Stimulated activated CD8-positive, alpha-beta memory T cell treated with anti-CD3 and anti-CD28 coated beads, Interleukin-4, amount 100 ng/mL, for 48 hours (primary cell): ENCODE measurements at places on chromosomes 7 and 10.

GRCh38 chr10:76779796-76780301 is 857.8 kb downstream of the KCNMA1 start:
- no peak for DNase-seq

GRCh38 chr10:123526356-123527064 is 139.6 kb upstream of the GPR26 start:
- DNase-seq: no peak

DNA sequence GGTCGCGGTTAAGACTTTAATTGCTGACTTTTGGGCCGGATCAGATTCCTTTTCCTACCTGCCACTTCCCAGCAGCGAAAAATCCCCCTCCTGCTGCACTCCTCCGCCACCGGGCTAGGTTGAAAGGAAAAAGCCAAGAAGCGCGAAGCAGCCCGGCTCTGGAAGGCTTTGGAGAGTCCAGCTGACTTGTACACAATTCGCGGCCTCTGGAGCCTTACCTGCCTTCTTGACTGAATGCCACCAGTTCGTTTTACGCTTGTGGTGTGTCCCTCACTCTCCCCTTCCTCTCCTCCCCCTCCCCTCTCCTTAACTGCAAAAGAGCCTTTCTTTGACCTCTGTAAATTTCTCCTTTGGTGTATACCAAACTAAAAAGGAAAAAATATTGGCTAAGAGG is 2.7 kb upstream of the FEZF1 start:
- no peak for DNase-seq

GRCh38 chr10:59876695-59877094 is 29.7 kb downstream of the CCDC6 start:
- DNase-seq: no peak

- no peak for DNase-seq
Observed at GRCh38 chr7:99825452-99825851, 2.4 kb upstream of the CYP3A43 start.

DNA sequence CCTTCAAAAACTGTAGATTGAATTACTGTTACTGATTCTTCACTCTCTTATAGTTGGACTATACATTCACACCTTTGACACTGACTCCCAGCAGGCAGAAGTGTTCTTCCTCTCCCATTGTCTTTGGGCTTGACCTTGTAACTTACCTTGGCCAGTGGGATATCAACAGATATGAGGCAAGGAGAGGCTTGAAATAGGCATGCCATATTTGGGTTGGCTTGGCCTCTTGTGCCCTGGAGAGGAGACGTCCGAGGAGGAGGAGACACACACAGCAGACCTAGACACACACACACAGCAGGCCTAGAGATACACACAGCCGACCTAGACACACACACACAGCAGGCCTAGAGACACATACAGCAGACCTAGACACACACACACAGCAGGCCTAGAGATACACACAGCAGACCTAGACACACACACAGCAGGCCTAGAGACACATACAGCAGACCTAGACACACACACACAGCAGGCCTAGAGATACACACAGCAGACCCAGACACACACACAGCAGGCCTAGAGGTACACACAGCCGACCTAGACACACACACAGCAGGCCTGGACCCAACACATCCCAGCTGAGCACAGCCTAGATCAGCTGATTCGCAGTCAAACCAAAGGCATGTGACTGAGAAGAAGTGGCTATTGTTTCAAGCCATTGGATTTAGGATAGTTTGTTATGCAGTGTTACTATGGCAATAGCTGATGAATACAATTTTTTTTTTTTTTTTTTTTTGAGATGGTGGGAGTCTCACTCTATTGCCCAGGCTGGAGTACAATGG is 12.5 kb upstream of the GNA12 start:
- DNase-seq: no peak

GRCh38 chr10:1003884-1004670 is 15.8 kb downstream of the GTPBP4 start:
- DNase-seq: no peak

GRCh38 chr10:52454491-52454890 is 140.4 kb downstream of the DKK1 start:
- DNase-seq: no peak

GRCh38 chr7:82593780-82594179 is 150.2 kb upstream of the CACNA2D1 start:
- no peak for DNase-seq

DNA sequence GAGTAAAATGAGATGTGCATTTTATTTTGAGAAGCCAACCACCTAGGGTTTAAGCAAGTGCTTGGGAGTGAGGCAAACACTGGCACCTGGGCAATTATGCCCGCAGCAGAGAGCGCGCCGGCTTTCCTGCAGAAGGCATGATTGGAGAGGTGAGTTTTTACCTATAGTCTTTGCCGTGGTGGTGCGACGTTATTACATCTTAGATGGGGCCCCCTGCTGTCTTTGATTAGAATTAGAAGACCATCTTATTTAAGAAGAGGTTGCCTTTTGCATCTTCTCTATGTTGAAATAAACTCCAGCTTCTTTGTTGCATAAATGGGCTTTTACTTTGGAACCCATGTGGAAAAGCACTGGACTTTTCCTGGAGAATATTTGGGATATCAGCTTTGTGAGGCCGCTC is 409.5 kb downstream of the GLRX3 start:
- DNase-seq: no peak

DNA sequence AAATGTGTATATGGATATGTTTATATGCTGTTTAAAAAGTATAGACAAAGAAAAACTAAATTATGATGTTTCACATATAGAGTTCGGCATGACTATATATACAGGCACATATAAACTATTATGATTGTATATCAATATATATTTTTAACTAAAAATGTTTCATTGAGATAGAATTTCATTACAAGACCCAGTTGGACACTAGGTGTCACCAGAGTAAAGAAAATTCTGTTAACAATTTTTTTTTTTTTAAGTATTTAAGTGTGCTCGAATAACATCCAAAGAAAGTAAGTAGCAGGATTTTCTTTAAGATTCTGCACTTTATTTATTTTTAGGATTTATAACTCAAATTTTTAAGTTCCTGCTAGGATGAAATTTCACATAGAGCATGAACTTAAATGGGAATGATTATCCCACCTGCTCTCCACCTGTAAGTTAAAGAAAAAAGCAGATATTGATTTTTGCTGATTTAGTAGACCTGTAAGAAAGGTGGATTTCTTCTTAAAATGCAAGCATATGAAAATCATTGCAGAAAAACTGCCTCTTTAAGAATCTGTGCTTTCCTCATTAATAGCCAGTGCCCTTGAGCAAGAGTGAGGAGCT is 961.5 kb downstream of the PCDH15 start:
- no peak for DNase-seq

GRCh38 chr7:34090816-34091215 is 185.5 kb downstream of the BMPER start:
- no peak for DNase-seq

DNA sequence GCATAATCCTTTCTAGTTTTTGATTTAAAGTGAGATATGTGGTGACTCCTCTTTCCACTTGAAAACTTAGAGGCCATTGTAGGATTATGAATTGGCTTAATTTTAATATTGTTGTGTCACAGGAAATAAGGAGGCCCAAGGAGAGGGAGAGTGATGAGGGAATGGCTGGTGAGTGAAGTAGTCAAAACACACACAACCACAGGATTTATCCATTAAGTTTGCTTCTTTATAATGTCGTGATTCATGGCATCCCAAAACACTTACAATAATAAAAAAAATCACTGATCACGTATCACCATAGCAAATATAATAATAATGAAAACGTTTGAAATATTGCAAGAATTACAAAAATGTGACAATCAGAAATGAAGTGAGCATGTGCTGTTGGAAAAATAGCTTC is 1215.5 kb upstream of the LRRTM3 start:
- no peak for DNase-seq
